Motor neuron (in vitro differentiated cells): ENCODE measurements at places on chromosomes 11 and 22. TPM values are rescaled to one million over a fixed set of nuclear protein-coding genes. Genes with fewer than 3 reads are reported as not detected.
A peak's percentile ranks its signal among the peaks of the same experiment; 100 is the strongest.

GRCh38 chr11:18088366-18088765 is 17.5 kb downstream of the SAAL1 start:
- ATAC-seq: no peak

DNA sequence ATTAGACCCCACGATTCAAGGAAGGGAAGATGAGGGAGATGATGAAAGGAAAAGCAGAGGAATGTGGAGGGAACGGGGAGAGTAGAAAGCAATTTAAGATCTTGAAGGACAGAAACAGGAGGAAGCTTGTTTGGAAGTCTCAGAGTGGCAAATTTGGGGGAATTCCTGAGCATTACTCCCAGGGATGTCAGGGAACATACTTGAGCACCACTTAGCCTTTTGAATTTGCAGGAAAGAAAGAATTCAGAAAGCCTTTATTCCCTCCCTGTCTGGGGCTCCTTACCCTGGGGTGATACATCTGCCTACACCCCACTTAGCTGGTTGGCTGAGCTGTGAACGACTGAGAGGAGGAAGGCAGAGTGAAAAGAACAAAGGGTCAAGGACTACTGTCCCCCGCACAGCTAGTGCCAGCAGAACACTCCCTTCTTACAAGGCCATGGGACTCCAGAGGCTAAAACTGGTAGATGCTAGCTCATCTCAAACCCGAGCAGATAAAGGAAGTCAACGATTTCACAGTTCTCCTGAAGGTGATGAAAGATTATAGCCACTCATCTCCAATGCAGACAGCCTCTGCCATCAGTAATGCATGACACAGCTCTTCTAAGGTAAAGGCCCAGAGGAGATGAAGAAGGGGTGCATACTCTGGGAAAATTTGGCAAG is 84.0 kb upstream of the AKIP1 start:
- no peak for ATAC-seq

The NOX4 gene
- 1.4 TPM in 2 replicates for total RNA-seq

The MUC15 gene
- total RNA-seq: 0.10 TPM in 1 of 2 replicates, not detected in the other

DNA sequence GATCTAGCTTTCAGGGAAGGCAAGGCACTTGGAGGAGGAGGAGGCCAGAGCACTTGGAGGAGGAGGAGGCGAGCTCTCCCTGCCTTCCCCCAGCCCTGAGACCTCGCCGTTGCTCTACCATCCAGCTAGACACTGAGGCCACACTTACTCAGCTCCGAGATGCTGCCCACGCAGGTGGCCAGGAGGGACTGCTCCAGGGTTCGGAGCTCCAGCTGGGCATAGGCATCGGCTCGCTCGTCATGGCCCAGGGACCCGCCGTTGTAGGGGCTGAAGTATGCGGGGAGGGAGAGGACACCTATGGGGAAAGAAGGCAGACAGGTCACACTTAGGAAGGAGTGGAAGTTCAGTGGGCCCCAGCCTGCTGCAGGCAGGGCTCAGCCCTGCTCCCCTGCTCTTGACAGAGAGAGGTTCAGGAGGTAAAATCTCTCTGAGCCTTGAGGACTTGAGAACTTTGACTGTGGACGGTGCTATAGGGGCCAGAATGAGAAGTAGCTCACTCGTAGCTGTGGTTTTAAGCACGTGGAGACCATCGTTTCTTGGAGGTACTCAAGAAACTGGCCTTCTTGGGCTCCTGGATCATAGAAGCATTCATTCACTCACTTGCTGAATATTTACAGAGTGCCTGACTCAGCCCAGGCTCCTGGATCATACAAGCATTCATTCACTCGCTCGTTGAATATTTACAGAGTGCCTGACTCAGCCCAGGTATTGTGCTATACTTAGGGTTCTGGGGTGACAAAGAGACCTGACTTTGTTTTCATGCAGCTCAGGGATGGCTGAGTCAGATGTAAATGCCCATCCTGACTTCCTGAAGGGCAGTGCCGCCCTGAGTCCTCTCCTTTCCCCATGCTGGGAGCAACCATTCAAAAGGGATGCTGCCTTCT is 99.2 kb downstream of the NAT10 start:
- peak; percentile 77 for ATAC-seq

The PGA5 gene
- 0.68 and 0.96 TPM in 2 replicates for total RNA-seq

DNA sequence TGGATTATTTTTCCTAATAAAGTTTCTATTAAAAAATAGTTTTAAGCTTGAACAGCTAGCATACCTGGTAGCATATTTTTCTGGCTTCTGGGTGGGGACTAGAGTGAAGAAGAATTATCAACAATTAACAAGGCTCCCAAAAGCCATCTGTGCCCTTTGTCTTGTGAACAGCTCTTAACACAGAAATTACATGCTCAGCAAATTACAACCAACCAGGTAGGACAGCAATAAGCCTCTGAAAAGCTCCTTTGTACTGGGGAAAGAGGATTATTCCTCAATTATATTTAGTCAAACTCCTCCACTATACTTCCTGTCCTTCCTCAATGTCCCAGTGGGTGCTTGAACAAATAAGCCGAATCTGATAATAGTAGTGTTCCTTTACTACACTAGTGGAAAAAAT is 162.8 kb downstream of the RAB38 start:
- no peak for ATAC-seq

- no peak for ATAC-seq
Observed at GRCh38 chr22:29146771-29147170, 58.9 kb upstream of the EMID1 start.

- ATAC-seq: no peak
Observed at GRCh38 chr11:27211370-27212127, 151.5 kb downstream of the CCDC34 start.

The SLC16A8 gene
- 0.96 and 1.3 TPM in 2 replicates for total RNA-seq
